ENCODE measurements at places on chromosomes 12 and 14. TPM values are rescaled to one million over a fixed set of nuclear protein-coding genes. Genes with fewer than 3 reads are reported as not detected.

DNA sequence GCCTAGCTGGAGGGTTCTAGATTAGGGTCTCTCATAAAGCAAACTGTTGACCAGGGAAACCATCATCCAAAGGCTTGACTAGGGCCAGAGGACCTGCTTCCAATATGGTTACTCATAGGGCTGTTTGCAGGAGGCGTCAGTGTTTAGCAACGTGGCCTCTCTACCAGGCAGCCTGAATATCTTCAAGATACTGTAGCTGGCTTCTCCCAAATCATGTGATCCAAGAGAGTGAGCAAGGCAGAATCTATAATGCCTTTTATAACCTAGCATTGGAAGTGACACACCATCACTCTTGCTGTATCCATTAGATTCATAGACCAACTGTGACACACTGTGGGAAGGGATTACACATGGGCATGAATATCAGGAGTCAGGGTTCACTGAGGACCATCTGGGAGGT, 17.3 kb downstream of the TPH2 start:
- H3K27me3 ChIP-seq = no peaks in the 10 kb centered on the region
- no peak overlapping the region for H3K27ac ChIP-seq
- H3K4me1 ChIP-seq = no peaks in the 10 kb centered on the region
- H3K4me3 ChIP-seq = no peak overlapping the region
- DNase-seq = no peak

- DNase-seq = no peak
- no peaks in the 10 kb centered on the region for H3K27me3 ChIP-seq
- no peaks in the 10 kb centered on the region for H3K4me1 ChIP-seq
- H3K4me3 ChIP-seq = no peak overlapping the region
- H3K27ac ChIP-seq = no peak overlapping the region
Measured at GRCh38 chr14:74207943-74208342, 31.3 kb upstream of the VSX2 start.

DNA sequence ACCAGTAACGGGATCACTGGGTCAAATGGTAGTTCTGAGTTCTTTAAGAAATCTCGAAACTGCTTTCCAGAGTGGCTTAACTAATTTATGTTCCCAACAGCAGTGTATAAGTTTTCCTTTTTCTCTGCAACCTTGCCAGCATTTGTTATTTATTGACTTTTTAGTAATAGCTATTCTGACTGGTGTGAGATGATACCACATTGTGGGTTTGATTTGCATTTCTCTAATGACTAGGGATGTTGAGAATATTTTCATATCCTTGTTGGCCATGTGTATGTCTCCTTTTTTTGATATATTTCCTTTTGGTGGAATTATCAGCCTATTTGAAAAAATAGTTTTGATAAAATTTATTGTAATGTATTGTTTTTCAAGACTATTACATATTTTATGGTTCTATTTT, 701.2 kb upstream of the FBXO33 start:
- H3K4me3 ChIP-seq = no peak overlapping the region
- H3K4me1 ChIP-seq = no peaks in the 10 kb centered on the region
- DNase-seq = no peak
- no peaks in the 10 kb centered on the region for H3K27me3 ChIP-seq
- H3K27ac ChIP-seq = no peak overlapping the region

- H3K27ac ChIP-seq = no peak overlapping the region
- no peak overlapping the region for H3K4me3 ChIP-seq
- no peaks in the 10 kb centered on the region for H3K4me1 ChIP-seq
Measured at GRCh38 chr12:39062266-39062996, 157.0 kb upstream of the CPNE8 start.

DNA sequence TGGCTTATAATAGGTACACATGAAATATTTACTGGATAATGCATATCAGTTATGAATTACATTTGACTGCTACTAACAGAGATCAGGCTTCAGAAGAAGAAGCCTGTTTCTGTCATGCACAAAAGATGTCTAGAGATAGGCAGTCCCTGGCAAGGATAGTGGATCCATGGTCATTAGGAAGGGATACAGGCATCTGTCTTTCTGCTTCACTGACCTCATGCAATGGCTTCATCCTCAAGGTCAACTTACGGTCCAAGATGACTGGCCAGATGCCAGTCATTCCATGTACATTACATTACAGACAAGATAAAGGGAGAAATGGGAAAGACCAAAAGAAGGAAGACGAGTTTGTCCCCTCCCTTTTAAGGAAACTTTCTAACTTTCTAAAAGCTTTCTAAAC, 94.0 kb downstream of the NUAK1 start:
- H3K27me3 ChIP-seq = no peaks in the 10 kb centered on the region
- DNase-seq = no peak
- H3K36me3 ChIP-seq = no peaks in the 10 kb centered on the region
- no peaks in the 10 kb centered on the region for H3K4me1 ChIP-seq

DNA sequence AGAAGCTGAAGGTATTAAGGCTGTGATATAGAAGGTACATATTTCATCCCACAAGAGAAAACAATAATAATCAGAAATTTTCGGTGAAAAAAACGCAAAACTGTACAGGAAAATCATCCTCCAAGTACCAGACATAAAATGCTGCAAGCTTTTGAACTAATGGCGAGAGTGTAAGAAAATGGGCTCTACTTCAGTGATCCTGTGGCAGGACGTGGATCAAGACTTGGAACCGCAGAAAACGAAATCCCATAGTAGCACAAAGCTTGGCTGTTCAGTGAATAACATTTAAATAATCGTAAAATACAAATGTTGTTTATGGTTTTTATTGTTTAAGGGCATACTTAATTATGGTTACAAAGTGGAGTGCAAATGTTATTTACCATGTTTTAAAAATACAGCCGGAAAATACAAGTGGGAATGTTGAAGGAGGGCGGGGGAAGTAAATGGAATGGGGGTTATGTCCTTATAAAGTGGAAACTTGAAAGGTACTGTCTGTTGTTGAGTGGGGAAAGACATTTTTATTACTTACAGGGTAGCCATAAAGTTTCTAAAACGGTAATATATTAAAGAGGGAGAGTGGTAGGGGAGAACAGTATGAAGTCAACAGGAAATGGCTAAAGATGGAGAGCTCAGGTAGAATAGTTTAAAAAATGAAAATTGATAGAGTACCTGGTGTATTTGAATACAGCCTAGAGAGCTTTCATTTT, 1.1 kb downstream of the SMIM10L1 start:
- H3K27ac ChIP-seq = peak overlapping the region; percentile 22
- no peaks in the 10 kb centered on the region for H3K4me1 ChIP-seq
- no peaks in the 10 kb centered on the region for H3K27me3 ChIP-seq
- DNase-seq = no peak

DNA sequence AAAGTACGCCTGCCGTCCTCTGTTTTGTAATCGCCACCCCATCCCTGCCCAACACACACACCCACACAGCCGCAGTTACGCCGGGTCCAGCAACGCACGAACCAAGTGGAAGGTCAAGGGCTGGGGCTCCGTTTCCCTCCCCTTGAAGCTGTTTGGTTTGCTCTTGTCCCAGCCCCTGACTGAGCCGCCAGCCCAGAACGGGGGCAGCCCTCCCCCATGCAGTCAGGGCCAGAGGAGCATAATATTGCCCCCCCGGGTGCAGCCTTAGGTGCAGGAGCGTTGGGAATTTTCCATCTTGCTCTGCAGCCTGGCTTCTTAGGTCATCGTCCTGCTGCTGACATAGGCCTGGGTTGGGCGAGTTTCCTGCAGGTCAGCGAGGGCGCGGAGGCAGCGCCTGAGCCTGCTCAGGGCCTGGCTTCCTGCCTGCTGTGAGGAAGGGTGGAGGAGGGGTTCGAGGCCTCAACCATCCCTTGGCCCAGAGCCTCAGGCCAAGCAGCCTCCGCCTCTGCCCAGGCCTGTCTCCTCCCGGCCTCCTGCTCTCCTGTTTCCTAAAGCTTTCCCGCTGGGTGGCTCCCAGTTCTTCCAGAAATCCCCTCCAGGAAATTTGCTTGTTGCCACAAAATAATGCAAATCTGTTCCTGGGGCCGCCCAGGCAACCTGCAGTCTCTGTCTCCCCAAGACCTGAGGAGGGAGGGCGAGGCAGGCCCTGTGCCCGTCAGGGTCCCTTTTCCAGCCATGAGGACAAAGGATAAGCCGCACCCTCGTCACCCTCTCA, 44.5 kb downstream of the PSMA6 start:
- DNase-seq = peak; percentile 89
- no peaks in the 10 kb centered on the region for H3K27me3 ChIP-seq
- H3K36me3 ChIP-seq = no peaks in the 10 kb centered on the region
- H3K4me3 ChIP-seq = peak overlapping the region; percentile 30
- H3K27ac ChIP-seq = peak overlapping the region; percentile 89
- peaks cover 17% of the 10 kb centered on the region for H3K4me1 ChIP-seq

DNA sequence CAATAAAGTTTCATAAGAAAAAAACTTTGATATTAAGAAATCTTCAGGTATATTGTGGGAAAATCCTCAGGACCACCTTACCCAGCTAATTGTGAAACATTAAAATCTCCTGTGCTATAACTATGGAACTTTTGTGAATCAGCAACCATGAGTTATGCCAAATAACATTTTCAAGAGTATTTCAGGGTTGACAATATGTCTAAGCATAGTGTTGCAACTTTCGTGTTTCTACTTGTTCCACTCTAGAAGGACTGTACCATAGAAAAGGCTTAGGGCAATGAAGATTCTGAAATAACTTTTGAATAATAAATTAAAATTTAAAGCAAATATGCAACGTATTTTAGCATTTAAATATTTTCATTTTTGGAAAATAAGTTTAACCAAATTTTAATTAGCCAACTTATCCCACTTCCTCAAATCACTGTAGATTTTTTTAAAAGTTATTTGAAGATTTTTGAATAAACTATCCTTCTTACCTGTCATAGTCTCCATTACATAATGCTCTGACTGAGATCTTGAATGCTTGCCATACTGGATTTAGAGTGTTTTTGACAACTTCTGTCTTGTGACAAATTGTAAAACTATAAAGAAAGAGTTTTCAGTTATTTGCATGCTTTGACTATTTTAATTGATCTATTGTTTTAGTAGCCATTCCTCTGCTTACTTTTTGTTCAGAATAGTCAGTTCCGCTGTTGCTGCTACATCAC, 143.6 kb downstream of the CPNE8 start:
- H3K36me3 ChIP-seq = no peaks in the 10 kb centered on the region
- H3K27ac ChIP-seq = no peak overlapping the region
- H3K4me1 ChIP-seq = no peaks in the 10 kb centered on the region
- DNase-seq = no peak
- no peak overlapping the region for H3K4me3 ChIP-seq

GRCh38 chr14:43671716-43672485, 835.2 kb downstream of the FSCB start:
- no peaks in the 10 kb centered on the region for H3K36me3 ChIP-seq
- H3K4me3 ChIP-seq = no peak overlapping the region
- H3K4me1 ChIP-seq = no peaks in the 10 kb centered on the region
- no peak for DNase-seq

DNA sequence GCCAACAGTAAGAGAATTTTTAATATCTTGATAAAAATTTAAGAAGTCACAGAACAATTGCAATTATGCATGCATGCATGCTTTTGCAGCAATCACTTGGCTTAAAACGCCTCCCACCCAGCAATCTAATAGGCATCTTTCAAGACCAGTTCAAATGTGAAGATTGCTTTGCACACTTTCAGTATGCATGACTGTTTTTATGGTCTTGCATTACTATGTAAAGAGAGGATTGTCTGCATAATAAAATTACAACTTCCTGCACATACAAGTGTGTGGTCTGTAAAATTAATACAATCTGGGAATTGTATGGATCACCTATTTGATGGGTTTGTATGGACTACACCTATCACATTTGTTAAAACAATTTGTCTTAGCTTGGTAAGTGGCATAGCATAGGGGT, 48.8 kb downstream of the E2F7 start:
- no peaks in the 10 kb centered on the region for H3K27me3 ChIP-seq
- DNase-seq = no peak
- no peaks in the 10 kb centered on the region for H3K4me1 ChIP-seq
- no peak overlapping the region for H3K4me3 ChIP-seq
- no peak overlapping the region for H3K27ac ChIP-seq
- H3K36me3 ChIP-seq = no peaks in the 10 kb centered on the region

DNA sequence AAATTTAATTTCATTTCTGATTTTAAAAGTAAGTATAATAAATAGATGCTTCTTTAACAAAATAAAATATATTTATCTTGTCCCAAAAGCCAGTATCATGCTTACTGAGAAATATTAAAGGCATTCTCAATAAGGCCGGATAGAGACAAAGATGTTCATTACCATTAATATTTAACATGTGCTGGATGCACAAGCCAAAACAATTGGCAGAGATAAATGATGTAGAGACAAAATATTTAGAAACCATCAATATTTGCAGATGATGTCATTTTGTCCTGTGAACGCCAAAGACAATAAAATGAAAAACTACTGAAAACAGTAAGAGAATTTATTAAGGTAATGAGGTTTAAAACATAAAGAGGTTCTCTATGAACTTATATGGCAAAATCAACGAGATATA, 313.5 kb downstream of the ITPR2 start:
- H3K36me3 ChIP-seq = no peaks in the 10 kb centered on the region
- no peaks in the 10 kb centered on the region for H3K27me3 ChIP-seq
- H3K4me1 ChIP-seq = no peaks in the 10 kb centered on the region
- no peak for DNase-seq
- H3K27ac ChIP-seq = no peak overlapping the region

DNA sequence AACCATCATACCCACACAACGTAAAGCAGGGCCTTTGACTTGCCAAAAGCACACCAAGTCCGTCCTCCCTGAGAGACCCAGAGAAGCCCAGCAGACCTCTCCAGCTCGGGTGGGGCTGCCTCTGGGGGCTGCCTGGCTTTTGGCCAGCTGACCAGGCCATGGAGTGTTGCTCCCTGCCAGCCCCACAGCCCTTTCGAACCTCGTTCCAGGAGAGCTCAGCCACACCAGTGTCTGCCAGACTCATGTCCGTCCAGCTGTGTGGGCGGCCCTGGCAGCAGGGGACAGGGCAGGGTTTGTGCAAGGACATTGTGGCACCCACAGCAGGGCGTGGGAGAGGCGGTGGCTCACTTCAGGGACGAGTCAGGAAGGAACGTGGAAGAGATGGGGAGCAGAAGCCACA, 22.6 kb upstream of the IRF2BPL start:
- H3K4me1 ChIP-seq = peaks cover 12% of the 10 kb centered on the region
- no peaks in the 10 kb centered on the region for H3K27me3 ChIP-seq
- peak overlapping the region; percentile 91 for H3K27ac ChIP-seq
- H3K4me3 ChIP-seq = no peak overlapping the region

- no peak for DNase-seq
- no peaks in the 10 kb centered on the region for H3K36me3 ChIP-seq
- no peaks in the 10 kb centered on the region for H3K4me1 ChIP-seq
- H3K27me3 ChIP-seq = no peaks in the 10 kb centered on the region
Measured at GRCh38 chr14:58131386-58131785, 20.6 kb downstream of the ARMH4 start.

- no peak overlapping the region for H3K27ac ChIP-seq
- no peaks in the 10 kb centered on the region for H3K27me3 ChIP-seq
- no peaks in the 10 kb centered on the region for H3K4me1 ChIP-seq
- no peak overlapping the region for H3K4me3 ChIP-seq
Measured at GRCh38 chr14:93108105-93108504, 7.6 kb downstream of the ITPK1 start.

PLCZ1 gene
- not detected for total RNA-seq

KIF5A gene
- total RNA-seq = 0.98 TPM

NPFF gene
- not detected for total RNA-seq

FBXO21 gene
- 64.0 TPM for total RNA-seq

KLRC3 gene
- total RNA-seq = not detected
